ENCODE measurements at places on chromosomes 16 and 17.
A peak's percentile ranks its signal among the peaks of the same experiment; 100 is the strongest.

GRCh38 chr17:78588258-78589030 is 11.2 kb upstream of the DNAH17 start:
- no peak for DNase-seq

DNA sequence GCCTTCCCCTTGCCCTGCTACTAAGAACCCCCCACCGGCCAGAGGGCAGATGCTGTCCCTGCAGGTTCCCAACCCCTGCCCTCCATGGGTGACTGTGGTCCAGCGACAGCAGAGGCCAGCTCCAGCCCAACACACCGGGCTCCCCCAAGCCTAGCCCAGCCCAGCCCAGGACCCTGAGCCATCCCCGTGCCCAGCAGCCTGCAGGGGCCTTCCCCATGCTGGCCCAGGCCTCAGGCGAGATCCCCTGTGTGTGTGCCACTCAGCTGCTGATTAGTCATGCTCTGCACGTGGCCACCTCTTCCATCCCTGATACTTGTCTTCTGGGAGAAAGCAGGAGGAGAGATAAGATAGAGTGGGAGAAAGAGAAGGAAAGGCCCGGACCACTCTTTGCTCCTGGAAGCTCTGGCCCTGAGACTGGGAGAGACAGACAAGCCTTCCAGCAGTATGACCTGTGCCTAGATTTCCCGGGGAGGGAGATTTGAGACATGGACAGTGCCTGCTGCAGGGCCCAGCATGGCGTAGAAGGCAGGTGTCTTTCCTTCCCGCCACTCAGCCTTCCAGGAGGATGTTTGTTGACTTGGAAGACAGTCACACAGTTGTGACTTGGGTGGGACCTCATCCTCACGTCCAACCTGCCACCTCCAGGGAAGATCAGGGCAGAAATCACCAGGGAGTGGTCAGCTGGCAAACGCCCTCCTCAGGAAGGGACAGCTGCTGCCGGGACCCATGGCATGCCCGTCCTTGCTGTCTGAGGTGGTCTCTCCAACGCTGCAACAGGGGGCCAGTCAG is 41.3 kb upstream of the RASD1 start:
- no peak for DNase-seq

- DNase-seq, result no peak
Measured at GRCh38 chr16:21598206-21598605, 1.2 kb upstream of the METTL9 start.

- DNase-seq, result no peak
Measured at GRCh38 chr17:82301916-82302567, 15.4 kb downstream of the CD7 start.

DNA sequence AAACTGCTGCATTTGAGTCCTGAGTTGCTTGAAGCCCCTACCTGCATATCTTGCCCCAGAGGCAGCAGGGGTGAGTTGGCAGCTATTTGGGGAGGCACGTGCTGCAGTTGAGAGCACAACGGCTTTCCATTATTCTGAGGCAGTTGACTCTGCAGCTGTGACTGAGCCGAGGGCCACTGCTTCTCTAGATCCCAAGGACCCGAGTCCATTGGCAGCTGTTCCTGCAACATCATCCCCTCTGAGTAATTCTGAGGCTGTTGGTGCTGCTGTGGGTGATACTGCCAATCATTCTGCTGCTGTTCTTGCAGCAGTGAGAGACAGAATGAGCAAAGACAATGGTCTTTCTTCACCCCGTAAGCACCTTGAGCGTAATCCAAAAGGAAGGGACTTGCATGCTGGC is 12.7 kb downstream of the TERF2IP start:
- peak; percentile 54 for DNase-seq

DNA sequence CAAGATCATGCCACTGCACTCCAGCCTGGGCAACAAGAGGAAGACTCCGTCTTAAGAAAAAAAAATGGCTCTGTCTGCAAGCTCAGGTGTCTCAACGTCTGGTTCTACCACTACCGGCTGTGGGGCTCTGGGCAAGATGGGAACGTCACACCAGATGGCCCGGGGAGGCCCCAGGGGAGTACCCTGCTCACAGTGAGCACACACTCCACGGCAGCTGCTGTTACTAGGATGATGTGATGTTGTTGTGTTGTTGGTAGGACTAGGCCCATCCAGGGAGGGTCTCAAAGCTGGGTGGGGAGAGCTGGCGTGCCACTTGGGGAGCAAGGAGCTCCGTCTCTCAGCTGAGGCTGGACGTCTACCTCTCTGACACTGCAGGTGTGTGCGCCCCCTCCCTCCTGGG is 9.4 kb upstream of the NPTX1 start:
- no peak for DNase-seq

DNA sequence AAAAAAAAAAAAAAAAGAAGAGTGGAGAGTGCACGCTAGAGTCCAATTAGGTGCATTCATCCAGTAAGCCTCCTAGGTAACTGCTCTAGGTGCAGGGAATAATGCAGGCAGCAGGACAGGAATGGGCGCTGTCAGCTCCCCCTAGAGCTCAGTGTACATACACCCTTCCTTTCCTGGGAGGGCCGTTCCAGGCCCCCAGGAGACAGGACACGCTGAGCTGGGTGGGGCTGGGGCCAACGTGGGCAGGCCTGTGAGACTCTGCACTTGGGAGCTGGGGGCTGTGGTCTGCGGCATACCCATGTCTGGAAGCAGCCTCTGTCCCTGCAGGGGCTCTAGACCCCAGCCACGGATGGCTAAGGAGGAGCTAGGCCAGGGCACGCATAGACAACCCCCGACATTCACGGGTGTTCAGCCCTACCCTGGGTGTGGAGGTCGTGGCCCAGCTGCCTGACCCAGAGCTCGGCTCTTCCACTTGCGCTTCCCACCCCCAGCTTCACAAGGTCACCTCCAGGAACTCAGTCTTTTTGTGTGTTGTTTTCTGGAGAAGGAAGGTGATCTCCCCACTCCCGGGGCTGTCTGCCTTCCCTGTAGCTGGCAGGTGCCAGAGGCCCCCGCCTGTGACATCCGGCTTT is 1.0 kb upstream of the ANTKMT start:
- DNase-seq, result no peak

DNA sequence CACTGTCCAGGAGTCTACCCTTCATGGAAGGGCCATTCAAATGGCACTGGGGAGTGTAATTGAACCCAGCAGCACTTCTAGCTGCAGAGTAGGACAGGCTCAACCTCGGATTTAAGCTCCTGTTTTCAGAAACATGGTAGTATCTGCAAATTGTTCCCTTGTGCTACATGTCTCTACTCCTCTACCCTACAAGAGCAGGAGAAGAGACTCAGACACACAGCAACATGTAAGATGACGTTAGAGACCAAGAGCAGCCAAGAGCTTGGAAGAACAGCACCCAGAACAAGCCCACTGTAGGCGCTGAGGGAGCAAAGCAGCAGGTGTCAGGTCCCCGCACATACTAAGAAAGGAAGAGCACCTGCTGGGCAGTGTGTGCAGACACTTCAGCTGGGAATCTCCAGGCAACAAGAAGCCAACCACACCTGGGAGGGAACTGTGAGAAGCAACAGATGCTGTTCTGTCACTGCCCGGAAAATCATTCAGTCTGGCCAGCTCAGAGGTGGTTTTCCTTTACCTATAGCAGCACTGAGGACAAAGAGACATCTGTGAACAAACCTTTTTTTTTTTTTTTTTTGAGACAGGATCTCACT is 35.6 kb upstream of the MNT start:
- DNase-seq, result no peak
